Stimulated activated CD8-positive, alpha-beta memory T cell treated with anti-CD3 and anti-CD28 coated beads, Interleukin-4, amount 100 ng/mL, for 4 hours (primary cell): ENCODE measurements at places on chromosomes 2 and 18.

DNA sequence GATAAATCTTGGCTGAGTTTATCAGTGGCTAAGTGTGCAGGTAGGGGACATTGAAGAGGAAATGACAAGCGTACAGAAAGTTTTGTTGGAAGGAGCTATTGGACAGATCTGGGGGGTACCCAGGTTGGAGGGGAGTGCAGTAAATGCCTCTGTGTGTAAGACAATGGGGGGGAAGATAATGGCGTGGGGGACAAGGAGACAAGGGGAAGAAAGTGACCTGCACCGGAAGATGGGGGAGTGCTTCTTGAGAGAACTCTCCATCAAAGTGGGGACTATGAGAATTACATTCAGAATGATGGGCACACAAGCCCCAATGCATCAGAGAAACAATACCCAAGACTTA is 190.0 kb downstream of the ALPK2 start:
- DNase-seq = no peak

- no peak for DNase-seq
Measured at GRCh38 chr18:37577051-37577611, 11.5 kb upstream of the CELF4 start.

DNA sequence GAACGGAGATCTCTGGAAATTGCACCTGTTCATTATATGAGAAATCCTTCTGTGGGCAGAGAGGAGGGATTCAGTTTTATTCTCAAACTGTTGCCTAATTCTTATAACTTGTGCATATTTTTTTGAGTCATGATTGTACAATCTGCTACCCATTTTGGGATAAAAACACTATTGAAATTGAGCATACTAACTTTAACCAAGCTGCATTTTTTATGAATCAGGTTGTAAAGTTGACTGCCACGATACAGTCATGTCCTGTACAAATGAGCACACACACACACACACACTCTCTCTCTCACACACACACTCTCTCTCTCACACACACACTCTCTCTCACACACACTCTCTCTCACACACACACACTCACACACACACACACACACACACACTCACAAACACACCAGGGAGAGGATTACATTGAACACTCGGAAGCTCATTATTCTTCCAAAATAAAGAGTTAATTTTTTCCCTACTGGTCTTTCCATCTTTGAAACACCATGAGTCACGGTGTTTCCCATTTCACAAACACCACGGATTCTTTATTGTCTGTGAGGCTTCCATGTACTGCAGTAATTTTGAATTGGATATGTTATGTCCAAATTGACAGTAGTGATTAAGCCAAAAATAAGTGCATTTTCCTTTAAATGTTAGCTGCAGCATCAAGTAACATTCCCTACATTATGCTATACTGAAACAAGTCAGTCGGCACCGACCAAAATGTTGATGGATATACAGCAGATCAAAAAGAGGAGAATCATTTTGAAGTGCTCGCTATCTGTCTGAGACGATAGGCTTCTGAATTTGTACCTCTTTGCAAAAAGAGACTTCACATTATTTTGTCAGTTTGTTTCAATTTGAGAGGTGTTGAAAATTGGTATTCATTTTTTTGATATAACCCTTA is 216.9 kb downstream of the ARHGAP15 start:
- no peak for DNase-seq

DNA sequence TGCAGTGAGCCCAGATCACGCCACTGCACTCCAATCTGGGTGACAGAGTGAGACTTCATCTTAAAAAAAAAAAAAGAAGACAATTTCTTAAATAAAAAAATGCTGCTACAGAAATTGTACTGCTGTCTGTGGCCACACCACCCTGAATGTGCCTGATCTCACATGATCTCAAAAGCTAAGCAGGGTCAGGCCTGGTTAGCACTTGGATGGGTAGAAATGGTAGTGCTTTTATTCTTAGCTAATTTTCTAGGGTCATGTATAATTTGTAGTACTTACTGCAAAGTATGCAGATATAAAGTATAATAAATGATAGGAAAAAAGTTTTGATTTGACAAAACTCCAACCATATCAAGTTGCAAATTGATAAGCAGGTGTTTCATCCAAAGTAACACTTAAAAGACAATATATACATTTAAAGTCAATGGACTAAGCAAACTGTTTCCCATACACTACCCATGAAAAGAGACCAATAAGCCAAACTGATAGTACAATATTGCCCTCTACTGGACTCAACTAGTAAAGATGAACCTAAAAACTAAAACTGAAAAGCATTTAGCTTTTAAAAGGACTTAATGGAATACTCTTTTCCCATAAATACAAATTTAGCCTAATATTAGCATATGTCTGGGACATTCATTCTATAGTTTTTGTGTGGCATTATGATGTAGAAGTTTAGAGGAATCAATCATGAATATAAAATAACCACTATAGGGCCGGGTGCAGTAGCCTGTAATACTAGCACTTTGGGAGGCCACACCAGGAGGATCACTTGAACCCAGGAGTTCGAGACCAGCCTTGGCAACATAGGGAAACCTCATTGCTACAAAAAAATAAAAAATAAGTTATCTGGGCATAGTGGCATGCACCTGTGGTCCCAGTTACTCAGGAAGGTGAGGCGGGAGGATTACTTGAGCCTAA is 18.6 kb upstream of the PEX13 start:
- DNase-seq = no peak

GRCh38 chr2:65960953-65961352 is 474.0 kb upstream of the MEIS1 start:
- no peak for DNase-seq

- DNase-seq = no peak
Measured at GRCh38 chr2:218363736-218364135, 7.1 kb downstream of the CATIP start.

DNA sequence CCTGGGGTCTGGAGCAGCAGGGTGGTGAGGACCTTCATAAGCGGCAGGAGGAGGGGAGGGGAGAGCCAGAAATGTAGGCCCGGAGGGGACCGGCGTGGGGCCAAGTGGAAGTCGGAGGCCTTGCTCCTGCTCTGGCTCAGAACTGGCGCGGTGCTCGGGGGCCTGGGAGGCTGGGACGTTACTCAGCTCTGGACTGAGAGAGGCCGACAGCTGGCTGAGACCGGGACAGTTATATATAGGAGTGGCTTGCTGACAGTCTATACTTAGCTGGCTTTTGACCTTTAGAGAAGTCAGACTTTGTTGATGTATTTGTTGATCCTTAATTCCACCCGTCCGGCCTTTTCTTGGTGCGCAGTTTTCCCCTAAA is 15.7 kb downstream of the IGFBP5 start:
- no peak for DNase-seq

- DNase-seq = no peak
Measured at GRCh38 chr18:49678440-49678839, 116.6 kb downstream of the LIPG start.

- DNase-seq = no peak
Measured at GRCh38 chr18:75047240-75047961, 161.5 kb downstream of the PTGR3 start.

DNA sequence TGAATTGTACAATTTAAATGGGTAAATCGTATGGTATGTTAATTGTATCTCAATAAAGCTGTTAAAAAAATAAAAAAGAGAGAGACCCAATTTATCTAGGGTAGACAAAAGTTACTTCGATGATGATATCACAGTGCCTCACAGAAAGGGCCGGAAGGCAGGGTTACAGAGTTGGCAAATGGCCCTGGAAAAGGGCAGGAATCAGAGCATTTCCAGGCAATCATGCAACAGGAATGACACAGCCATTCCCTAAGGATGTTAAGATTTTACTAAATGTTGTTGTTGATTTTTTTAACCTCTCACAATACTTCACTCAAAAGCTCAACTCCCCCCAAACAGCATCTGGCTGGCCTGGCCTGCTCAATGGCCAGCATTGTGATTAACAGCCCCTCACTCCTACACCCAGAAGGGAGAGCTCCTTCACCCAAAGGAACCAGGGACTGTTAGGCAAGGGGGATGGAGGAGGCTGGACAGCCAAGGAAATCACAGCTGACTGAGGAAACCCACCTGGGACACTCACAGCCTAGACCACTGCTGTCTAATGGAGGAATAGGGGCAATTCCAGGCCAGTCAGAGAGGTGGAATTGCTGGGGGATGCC is 7.7 kb upstream of the SP100 start:
- DNase-seq = no peak

DNA sequence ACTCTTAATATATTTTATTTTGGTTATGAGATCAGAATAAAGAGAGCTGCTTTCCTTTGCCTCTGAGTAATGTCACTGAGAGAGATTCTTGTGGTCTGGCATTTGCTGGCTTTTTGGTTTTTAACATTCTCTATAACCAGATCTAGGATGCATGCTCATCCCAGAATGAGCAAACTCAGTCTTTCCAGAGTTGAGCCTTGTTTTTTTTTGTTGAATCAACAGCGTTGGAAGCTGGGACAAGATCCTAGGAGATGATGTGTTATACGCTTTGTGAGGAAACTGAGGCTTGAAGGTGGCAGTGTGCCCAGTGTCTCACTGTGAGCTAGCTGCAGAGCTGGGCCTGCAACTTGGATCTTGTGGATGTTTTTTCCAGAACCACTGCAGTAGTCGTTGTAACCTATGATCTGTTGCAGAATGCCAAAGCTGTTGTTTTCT is 19.5 kb downstream of the MYO1B start:
- DNase-seq = no peak

DNA sequence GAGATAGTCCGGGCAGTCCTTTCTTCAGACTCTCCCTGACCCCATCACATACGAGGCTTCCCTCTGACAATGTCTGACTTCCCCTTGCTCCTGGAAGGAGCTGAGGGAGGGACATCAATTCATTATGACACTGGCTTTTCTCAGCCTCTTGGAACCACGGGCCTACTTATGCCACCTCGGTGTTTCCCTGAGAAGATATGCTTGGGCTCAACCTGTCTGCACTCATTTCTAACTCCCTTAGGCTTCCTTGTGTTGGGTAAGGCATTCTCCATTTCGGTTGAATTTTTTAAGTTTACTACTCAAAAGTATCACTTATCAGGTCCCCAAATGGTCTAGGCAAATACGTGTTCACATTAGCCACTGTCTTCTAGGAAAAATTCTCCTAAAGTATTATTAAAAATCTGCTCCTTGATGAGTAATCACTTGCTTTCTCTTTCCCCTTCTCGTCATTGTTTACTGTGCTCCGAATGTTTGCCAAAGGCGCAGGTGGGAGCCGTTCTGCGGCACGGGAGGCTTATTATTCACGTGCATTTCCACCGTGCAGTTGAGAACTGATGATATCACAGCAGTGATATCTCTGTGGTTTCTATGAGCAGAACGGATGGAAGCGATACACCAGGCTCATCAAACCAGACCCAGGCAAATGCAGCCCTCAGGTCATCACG is 33.1 kb downstream of the ARL4C start:
- DNase-seq = no peak

GRCh38 chr18:49098386-49098785 is 147.6 kb upstream of the SMAD7 start:
- no peak for DNase-seq

GRCh38 chr2:205570648-205571047 is 111.7 kb upstream of the NRP2 start:
- no peak for DNase-seq

DNA sequence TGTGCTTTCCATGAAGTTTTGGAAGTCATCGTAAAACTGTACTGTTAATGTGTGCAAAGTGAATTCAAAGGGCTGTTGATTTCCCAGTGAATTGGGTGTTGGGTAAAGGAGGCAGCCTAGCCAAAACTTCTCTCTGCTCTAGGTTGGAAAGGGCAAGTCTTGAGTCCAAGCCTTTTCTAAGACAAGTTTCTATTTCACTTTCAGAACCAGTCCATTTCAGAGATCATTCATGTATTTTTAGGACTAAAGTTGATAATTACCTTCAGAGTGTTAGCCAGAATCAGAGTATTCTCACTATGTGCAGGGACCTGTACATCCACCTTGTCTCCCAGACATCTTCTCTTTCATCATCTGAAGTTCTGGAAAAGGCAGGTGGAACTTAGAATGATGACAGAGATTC is 636.1 kb upstream of the KLHL29 start:
- DNase-seq = no peak

DNA sequence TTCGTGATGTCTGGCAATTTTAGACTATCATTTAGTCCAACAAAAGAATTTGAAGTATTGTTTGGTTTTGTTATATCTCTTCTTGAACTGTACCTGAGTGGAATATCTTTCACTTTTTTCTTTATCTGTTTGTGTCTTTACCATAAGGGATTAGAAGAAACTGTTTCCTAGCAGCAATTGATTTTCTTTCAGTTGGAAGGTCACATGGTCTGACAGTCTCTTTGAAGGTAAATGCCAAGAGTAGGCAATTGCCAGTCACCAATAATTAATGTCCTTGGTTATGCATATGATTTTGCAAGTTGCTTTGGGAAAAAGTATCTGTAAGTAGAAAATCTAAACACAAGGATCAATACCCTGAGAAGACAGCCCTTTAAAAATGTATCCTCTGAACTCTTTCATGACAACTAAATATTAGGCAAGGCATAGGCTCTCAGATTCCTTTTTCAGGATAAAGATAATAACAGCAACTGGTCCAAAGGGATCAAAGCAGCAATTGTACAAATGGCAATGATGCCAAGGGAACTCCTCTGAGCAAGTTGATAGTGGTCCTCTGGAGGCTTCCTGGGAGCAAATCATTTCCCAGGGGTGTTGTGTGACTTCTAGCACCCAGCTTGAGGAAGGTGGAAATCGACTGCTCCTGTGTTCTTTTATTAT is 17.6 kb downstream of the MAP3K19 start:
- DNase-seq = no peak

DNA sequence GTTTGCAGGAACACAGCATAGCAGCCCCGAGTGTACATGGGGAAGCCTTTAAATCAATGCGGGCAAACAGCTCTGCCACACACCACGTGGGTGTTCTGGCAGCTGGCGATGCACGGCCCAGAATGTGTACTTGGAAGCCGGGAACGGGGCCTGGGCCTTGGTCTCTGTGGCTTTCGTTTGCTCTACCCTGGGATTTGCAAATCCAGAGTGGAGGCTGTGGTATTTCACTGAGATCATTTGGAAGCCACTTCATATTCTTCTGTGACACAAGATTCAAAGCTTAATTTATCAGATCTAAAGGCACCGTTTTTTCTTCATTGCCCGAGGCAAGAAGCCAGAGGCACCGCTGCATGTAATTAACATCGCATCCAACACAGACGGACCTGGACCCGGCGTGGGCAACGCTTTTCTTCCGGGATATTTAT is 246.3 kb upstream of the MYT1L start:
- no peak for DNase-seq

- no peak for DNase-seq
Measured at GRCh38 chr2:23199115-23199918, 185.7 kb upstream of the KLHL29 start.

DNA sequence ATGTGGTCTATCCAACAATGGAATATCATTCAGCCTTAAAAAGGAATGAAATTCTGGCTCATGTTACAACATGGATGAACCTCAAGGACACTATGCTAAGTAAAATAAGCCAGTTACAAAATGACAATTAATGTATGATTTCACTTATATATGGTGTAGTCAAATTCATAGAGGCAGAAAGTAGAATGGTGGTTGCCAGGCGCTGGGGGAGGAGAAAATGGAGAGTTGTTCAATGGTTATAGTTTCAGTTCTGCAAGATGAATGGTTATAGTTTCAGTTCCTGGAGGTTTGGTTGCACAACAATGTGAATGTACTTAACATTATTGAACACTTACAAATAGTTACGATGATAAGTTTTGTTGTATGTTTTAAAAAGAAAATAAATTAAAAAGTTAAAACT is 79.2 kb upstream of the IL1R2 start:
- DNase-seq = no peak

- no peak for DNase-seq
Measured at GRCh38 chr2:71212336-71212735, 14.6 kb downstream of the PAIP2B start.
